ENCODE measurements at places on chromosomes 13 and 19.

- no peak for DNase-seq
Observed at GRCh38 chr19:35509018-35509652, 4.3 kb downstream of the DMKN start.

DNA sequence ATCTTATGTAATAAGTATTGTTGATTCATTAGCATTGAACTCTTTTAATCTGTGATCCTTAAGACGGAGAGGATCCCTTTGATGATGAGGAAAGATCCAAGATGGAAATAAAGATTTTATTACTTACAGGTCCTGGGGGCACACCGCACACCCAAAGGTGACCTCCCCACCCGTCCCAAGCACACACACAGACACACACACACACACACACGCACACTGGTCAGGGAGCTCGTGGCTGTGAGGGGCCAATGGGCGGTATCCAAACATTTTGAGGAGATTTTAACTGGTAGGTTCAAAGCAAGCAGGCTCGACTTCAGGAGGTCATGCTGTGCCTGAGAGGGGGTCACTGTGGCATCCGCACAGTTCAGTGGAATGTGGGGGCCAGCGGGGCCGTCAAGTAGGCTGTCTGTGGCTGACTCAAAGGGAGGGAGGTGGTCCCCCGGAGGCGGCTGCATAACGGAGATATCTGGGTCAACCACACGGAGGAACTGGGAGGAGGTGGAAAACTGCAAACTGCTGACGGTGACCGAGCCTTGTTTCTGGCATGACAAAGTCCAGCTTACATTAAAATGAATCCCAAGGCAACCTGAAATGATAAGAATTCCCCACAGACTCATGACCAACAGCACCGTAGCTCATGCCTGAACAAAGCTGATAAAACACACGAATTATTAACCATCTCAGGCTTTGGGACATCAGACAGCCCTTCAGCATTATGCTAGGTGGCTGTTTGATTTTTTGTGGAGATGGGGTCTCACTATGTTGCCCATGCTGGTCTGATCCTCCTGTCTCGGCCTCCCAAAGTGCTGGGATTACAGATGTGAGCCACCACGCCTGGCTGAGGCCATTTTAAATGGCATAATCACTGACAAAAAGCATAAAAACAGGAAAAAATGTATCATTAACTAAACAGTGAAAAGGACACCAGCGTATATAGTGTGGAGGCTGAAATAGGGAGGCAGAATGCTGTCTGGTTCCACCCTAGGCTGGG is 20.9 kb upstream of the SIGLEC11 start:
- no peak for DNase-seq

DNA sequence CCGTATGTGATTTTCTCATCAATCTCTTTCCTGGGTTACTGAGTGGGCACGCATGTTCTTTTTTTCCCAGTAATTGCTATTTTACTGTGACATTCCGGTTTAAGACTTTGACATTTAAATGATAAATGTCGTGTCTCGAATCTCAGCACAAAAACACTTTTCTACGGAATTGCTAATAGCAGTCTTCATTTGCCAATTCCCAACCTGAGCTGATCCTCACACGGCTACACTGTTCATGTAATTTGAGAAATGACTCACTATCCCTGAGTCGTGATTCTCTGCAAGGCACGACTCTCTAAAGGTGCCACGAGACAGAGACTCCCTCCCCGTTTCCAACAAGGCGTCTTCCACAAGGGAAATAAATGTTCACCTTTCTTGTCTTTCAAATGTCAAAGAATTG is 88.7 kb upstream of the USP29 start:
- DNase-seq: no peak

DNA sequence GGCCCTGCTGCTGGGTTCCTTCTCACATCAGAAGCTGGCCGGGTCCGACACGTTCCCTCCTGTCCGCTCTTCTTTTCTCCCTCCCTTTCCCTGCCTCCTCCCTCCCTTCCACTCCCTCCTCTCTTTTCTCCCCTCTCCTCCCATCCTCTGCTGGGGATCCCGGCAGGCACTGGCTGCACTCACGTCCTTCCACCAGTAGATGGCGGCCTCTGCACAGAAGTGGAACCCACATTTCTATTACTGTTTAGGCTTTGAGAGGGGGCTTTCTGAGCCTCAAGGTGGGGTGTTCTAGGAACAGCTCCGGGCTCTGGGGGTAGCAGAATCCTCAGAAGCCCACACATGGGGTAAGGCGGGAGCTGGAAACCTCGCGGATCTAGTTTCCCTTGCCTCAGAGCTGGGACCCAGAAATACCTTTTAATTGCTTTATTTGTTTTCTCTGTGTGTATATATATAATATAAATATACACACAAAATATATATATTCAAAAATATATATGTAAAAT is 294.2 kb downstream of the ZNF536 start:
- DNase-seq: peak; percentile 20

DNA sequence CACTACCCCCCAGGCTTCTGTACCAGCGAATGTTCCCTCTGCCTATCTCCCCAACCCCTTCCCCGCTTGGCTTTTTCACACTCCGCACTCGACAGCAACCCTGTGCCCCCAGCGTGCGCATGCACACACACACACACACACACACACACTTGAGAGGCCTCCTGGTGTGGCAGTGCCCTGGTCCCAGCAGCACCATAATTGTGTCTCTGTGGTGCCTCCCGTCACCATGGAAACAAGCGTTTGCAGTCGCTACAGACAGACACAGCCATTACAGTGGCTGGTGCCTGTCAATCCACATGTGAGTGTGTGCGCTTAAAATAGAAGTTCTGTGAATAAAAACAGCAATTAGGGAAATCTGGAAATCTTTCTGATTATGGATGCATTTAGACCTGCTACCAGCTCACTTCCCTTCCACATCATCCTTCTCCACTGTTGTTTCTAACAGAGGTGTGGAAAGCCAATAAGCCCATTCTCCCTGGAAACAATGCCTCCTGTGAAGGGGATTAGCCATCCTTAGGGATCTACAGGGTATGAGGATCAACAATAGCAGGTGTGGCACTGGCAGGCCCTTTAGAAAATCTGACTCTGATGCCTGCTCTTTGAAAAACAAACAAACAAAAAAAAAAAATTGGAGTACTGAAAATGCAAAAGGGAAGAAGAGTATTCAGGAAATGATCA is 146.3 kb downstream of the DCLK1 start:
- DNase-seq: no peak

GRCh38 chr13:46728777-46729176 is 68.2 kb downstream of the ESD start:
- no peak for DNase-seq

DNA sequence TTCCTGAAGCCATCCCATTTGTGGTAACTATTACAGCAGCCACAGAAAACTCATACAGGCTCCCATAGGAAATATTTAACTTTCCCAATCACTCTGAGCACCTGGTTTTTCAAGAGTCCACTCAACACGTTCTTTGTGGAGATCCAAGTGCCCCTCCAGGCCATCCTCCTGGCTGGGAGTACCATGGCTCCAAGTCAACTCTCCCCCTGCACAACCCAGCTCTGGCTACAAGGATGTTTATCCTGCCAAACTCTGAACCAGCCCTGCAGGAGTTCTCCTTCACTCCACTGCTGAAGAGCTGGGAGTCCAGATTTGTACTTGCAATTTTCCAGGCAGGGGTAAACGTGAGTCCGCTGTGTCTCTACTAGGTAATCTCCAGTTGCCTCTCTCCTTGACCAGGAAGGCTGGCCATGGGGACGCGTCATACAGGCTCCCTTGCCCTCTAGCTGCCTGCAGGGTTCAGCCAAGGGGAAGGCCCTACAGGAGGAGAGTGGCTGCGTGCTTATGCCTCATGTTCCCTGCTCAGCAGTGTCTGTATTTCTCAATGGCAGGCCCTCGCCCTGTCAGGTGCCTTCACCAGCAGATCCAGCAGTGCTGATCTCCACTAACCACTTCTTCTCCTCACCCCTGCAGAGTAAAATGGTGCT is 29.9 kb upstream of the ARGLU1 start:
- no peak for DNase-seq

DNA sequence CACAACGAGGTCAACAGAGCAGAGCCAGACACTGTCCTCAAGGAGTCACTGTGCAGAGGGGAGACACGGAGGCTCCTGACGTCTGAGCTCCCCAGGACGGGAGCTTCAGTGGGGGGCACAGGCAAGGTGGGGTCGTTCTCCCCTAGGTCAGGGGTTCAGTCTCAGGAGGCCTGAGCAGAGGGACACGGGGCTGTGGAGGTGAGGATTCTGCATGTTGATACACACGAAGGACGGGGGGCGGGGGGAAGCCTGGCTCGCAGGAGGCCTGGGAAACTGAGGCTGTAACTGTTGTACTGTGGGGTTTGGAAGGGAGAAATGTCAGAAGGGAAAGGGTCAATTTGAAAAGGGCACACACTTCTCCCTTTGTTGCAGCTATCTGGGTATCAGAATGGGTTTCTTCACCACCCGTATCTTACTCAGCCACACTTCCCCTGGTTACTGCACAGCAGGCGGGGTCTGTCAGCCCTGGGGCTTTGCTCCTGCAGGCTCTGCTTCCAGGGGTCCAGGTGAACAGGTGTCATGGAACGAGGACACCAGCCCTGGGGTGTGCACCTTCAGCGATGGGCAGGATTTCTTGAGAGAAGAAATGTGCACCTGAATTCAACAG is 748 bp upstream of the SIGLEC8 start:
- no peak for DNase-seq

DNA sequence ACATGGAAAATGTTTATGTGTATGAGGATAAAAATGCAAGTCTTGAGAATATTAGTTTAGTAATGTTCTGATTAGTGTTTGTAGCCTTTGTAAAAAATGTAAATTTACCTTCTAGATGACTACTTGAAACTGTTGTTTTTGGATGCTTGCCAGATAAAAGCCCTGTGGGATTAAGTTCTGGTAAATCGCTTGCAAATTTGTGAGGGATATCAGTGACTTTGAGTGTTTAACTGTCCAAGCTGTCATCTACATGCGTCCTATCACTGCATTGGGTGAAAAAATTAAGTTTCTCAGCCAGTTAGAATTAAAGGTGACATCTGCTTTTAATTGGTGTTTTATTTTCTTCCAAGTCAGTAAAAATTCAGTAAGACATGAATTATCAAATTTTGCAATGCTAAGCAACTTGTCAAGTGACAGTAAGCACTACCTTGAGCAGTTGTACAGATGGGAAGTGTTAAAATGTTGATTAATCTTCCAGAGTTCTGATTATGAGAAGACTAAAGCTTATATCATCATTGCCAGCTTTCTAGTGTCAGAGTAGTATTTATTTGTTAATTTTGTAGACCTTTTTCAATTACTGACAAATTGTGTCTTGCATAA is 88.0 kb downstream of the PCCA start:
- no peak for DNase-seq

DNA sequence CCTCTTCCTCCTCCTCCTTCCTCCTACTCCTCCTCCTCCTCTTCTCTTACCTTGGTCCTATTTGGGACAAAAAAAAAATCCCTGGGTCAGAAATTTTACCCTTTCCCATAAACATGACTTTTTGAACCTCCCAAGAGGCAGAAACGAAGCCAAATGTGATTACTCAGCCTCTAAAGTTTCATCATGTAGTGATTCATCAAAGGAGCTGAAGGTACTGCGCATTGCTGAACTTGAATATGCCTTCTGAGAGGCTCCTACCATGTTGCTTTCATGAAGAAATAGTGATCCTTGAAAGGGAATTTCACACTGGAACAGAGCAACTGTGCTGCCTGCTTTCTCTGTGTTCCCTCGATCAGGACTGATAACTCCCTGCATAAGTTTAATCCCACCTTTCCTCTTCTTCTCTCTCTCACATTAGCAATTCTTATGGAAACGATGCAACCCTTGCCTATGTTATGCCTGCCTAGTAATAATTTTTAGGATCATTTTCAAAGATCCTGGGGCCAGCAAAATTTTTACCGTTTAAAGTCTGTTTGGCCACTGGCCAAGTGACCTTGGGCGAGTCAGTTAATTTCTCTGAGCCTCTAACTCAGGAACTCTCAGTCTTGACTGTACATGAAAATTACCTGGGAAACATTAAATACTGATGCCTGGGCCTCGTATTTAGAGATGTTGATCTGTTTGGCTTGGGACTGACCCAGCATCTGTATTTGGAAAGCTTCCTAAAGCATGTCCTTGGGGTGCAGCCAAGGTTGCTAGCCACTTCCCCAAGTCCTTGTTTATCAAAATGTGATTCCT is 149.5 kb downstream of the DCT start:
- DNase-seq: no peak

- DNase-seq: no peak
Observed at GRCh38 chr13:66660468-66660813, 569.7 kb downstream of the PCDH9 start.

DNA sequence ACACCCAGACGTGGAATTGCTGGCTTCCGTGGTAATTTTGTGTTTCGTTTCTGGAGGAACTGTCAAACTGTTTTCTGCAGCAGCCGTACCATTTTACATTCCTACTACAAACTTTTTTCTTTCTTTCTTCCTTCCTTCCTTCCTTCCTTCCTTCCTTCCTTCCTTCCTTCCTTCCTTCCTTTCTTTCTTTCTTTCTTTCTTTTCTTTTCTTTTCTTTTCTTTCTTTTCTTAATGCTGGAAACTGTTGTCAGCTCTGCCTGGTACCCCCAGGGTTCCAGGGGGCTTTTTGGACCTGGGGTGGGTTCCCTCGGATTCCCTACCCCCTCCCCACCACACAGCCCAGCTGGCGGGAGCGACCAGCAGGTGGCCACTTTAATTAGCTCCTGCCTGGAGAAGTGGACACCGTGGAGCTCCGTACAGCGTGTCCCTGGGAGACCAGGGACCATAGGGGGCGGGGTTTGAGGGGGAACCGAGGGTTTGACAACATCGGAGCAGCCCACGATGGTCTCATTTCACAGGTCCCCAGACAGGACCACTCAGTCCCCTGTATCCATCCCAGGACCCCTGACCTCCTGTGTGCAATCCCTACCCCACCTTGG is 24.4 kb downstream of the CELF5 start:
- no peak for DNase-seq

- no peak for DNase-seq
Observed at GRCh38 chr19:22620401-22620800, 13.7 kb upstream of the ZNF492 start.

DNA sequence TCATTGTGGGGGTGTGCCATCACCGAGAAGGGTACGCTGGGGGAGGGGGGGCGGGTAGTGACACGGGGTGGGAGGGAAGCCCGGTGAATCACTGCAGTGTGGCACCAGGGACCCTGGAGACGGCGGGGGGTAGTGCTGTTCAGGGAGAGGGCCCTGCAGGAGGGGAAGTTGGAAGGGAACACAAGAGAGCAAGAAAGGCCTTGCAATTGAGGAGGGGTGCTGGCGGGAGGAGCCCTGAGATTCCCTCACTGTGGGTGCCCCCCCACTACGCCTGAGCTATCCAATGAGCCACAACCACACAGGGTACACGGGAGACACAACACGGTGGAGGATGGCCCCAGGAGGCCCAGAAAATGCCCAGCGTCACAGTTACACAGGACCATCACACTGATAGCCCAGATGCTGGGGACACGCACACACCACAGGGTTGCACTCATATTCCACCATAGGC is 516 bp upstream of the ATP1A3 start:
- DNase-seq: no peak

DNA sequence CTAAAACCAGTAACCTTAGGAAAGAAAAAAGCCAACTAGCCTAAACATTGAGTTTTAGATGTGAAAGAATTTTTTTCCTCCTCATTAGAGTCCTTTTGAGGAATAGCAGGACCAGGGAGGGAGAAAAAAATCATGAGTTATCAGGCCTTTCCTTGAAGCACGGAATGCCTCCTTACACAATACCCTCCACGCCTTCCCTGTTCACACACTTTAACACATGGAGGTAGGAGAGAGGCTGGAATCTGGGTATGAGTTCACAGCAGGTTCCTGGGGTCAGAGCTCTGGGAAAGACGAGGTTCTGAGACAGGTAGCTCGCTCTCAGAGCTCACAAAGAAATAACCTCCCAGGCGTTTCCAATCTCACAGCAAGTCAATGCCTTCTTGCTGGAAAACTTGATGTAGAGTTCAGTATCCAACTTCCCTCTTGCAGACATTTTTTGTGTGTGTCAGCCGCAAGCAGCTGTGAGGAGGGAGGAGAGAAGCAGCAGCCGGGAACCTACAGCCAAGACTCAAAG is 716 bp downstream of the ZNF573 start:
- DNase-seq: no peak

Measured in NT2/D1 (cell line).